A549 treated with Mapracorat at 1 μM for 4 hours (cell line): ENCODE measurements at places on chromosomes 16 and 17. TPM values are rescaled to one million over a fixed set of nuclear protein-coding genes. Genes with fewer than 3 reads are reported as not detected.

VTN gene
- 15.7 to 22.7 TPM (median 20.1 TPM) in 5 replicates for total RNA-seq

SYNGR3 gene
- total RNA-seq = 6.5 to 9.5 TPM (median 7.7 TPM) in 5 replicates

C17orf50 gene
- 0.21 to 0.59 TPM (median 0.34 TPM) in 4 of 5 replicates, not detected in the other for total RNA-seq

GP2 gene
- total RNA-seq = not detected in 5 replicates

KCNJ16 gene
- total RNA-seq = 0.14 to 0.30 TPM (median 0.23 TPM) in 5 replicates

GPR139 gene
- not detected in 5 replicates for total RNA-seq
